Activated CD4-positive, CD25-positive, alpha-beta regulatory T cell (primary cell): ENCODE measurements at places on chromosomes 2 and 18.

DNA sequence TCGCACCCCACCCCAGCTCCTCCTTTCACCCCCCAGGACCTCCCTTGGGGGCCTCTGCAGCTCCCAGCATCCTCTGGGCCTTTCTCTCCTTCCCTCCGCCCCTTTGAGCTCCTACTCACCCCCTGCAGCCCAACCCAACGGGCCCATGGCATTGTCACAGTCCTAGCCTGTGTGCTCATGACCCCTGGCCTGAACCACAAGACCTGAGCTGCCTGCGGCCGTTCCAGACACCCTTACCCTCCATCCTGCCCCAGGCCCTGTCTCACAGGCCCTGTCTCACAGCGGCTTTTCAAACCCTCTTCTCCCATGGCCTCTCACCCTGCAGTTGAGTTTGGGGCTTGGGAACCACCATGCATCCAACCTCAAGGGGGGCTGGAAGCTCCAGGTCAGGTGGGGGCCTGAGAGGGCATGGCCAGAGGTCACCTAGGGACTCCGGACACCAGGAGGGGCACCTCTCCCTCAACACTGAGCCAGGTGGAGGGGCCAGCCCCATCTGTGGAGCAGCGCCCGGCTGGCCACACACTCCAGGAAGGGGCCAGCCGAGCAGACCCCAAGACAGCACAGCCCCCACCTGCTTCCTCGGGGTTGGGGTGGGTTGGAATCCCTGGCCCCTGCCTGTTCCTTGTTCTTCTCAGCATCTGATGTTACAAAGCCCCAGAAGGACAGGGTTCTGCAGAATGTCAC lies 6.9 kb downstream of the MAB21L4 start:
- DNase-seq: no peak

GRCh38 chr2:12539776-12540562 lies 176.8 kb upstream of the TRIB2 start:
- no peak for DNase-seq

DNA sequence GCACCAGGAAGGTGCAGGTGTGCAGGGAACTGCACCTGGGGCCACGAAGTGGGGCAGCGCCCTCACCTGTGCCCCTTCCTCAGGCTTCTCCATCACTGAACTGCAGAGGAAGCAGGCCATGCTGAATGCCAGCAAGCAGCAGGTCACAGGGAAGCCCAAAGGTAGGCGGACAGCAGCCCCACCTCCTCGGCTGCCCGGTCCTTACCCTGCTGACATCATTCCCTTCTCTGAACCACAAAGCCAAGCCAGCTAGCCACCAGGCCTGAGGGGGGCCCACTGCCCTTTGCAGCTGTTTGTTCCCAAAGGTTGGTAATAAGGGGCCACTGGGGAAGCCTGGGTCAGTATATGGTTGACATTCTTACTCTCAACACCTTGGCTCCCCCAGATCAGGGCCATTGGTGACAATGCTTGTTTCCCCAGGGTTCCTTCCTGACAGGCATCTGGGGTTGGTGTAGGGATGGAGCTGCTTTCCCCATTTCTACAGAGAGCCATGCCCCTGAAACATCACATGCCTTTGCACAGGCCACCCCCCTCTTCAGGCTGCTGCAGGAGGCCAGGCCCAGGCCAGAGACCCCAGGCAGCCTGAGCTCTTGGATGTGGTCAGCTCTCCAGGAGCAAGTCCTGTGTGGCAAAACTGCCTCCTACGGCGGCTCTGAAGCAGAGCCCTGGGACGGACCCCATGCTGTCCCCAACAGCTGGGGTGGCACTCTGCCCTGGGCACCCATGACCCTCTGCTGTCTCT lies 47.8 kb downstream of the FAM168B start:
- no peak for DNase-seq

GRCh38 chr2:147560810-147561535 lies 283.9 kb upstream of the ACVR2A start:
- no peak for DNase-seq

DNA sequence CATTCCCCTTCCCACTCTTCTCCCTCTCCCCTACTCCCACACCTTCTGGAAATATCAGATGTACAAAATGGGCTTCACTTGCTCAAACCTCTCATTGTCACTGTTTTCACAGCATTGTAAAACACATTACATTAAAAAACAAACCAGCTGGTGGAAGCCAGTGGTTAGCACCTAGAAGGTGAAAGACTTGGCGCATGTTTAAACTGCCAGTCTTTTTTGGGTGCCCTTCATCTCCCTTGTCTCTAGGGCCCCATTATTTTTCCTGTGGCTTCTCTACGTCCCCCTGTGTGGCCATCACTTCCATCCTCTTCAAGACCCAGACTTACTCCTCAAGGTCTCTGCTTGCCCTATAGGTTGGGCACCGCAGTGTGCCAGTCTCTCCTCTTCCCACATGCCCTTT lies 34.9 kb downstream of the MGAT5 start:
- DNase-seq: no peak

- DNase-seq: no peak
Observed at GRCh38 chr18:23810396-23810795, 121.1 kb downstream of the LAMA3 start.

GRCh38 chr2:36438449-36438977 lies 82.9 kb downstream of the CRIM1 start:
- no peak for DNase-seq

GRCh38 chr2:42010743-42011298 lies 37.0 kb upstream of the PKDCC start:
- no peak for DNase-seq

- no peak for DNase-seq
Observed at GRCh38 chr2:234867882-234868285, 83.9 kb upstream of the SH3BP4 start.

- DNase-seq: no peak
Observed at GRCh38 chr2:12251749-12252148, 465.0 kb upstream of the TRIB2 start.

DNA sequence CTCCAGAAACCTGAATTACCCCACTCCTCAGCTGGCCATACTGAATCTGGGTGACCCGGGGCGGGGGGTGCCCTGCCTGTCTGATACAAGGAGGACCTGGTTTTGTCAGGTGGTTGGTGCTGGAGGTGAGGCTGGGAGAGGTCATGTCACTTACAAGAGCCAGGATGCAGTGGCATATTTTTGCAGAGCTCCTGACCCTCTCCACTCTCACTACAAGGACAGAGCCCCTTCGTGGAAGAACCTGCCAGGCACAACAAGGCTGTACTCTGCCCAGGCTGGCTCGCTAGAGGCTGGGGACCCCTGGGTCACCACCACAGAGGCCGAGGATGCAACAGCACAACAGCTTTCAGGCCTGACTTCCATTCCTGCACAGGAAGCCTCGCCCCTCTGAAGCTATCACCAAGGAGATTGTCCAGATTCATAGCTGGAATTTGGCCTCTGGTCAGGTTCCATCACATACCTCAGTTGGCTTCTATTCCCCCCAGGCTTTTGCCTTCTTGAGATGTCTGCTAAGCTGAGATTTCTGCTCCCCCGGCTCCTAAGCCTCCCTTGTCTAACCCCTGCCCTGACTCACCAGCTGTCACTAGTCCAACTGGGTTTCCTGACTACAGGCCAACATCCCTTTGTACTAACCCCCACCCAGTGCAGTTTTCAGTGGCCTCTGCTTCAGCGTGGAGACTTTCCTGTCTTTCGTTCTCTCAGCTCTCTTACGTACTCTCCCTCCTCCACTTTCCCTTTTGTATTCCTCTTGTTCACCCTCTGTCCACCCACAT lies 132.5 kb upstream of the EPAS1 start:
- DNase-seq: no peak

DNA sequence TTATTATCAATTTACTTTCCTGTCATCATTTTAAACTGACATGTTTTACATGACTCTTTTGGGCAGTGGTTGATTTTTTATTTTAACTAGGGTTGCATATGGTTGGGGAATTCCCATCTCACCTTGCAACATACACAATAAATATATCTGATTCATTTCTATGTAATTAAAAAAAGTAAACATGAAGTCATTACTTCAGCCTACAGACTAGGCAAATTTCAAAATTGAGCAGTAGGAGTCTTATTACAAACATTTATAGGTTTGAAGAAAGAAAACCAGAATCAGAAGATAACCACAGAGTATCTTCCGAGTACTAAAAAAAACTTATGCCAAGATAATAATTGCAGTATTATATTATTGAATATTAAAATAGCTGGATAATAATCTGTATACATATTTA lies 377.0 kb upstream of the VRK2 start:
- no peak for DNase-seq

- DNase-seq: no peak
Observed at GRCh38 chr2:98374958-98375570, 28.8 kb downstream of the CNGA3 start.

GRCh38 chr2:230687498-230687897 lies 25.1 kb upstream of the CAB39 start:
- no peak for DNase-seq

DNA sequence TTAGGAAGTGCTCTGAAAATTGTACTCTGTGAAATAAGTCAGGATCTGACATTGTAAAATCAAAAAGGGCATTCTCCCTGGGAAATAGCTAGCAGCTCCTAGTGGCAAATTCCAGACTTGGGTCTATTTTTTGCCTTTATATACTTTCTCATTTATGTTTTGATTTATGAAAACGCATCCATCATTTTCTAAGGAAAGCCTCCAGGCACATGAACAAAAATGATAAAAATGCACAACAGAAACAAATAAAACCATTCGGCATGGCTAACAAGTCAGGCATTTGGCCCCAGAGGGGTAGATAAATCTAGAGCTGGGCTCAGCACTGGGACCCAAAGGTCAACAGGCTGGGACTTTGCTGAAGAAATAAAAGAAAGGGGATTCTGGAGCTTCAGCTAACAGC lies 167.0 kb downstream of the BCL11A start:
- DNase-seq: no peak

DNA sequence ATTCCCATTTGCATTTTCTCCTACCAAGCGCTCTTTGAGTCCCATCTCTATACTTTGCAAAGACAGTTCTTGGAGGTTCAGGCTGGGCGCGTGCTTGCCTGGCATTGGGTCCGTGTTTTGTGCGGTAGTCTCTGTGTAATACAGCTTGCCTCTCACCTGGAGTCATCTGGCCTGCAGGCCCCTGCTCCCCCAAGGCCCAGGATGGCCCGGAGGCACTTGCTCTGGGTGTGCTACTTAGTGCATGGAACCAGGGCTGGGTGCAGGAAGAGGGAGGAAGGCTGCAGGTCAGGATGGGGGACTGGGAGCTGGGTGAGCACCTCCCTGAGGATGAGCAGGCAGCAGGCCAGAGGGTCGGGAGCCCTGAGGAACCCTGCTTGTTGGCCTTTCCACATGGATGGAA lies 220.9 kb downstream of the LDLRAD4 start:
- no peak for DNase-seq

- DNase-seq: no peak
Observed at GRCh38 chr2:133773854-133774653, 205.8 kb upstream of the NCKAP5 start.

GRCh38 chr2:239305222-239305575 lies 95.6 kb downstream of the HDAC4 start:
- DNase-seq: no peak

- no peak for DNase-seq
Observed at GRCh38 chr2:109466674-109467575, 146.8 kb downstream of the SEPTIN10 start.

GRCh38 chr2:227154986-227155774 lies 8.8 kb downstream of the COL4A4 start:
- no peak for DNase-seq

DNA sequence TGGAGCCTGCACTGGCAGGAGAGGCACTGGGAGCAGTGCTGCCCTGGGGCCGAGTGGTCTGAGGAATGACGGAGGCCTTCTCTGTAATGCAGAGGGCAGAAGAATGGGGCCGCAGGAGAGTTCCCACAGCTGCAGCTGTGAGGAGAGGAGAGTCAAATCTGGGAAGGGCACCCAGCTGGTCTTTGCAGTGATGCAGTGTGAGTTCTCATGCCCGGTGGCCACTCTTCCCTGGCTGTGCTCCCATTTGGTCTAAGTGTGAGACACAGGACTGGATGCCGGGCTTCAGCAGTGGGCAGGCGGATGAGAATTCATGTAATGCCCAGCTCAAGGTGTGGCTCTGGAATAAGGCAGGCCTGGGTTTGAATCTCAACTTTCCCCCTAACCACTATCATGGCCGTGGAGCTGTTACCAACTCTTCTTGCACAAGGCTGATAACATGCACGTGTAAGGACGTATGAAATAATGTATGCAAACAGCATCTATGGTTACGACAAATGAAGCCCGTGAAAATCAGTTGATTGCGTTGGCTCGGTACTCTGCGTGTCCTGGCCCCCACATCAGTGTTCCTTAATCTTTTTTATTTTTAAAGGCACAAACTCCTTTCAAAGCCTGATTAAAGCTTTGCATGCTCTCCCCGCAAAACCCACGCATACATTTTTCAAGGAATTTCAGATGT lies 71.6 kb downstream of the ACKR3 start:
- DNase-seq: no peak

DNA sequence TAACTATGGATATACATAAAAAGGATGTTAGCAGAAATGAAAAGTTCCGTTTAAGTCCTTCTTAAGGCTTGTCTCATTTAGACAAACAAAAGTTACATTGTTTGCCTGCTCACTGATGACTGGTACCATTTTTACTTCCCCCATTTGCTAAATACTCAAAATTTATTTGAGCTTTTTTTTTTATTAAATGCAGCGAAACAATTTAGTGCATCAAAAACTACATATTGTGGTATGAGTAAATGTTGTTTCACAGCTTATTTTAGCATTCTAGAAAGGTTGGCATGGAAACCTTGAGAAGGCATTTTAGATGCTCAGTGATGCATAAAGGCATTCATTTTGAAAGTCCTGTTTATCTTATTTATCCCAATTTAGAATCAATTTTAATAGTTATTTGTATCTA lies 100.0 kb downstream of the MAP2 start:
- DNase-seq: no peak

- no peak for DNase-seq
Observed at GRCh38 chr2:98911376-98912154, 24.5 kb downstream of the CRACDL start.

DNA sequence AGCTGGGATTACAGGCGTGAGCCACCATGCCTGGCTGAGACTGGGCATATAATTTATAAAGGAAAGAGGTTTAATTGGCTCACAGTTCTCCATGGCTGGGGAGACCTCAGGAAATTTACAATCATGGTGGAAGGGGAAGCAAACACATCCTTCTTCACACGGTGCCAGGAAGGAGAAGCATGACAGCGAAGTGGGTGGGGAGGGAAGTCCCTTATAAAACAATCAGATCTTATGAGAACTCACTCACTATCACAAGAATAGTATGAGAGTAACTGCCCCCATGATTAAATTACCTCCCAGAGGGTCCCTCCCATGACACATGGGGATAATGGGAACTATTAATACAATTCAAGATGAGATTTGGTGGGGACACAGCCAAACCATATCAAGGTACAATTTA lies 7.8 kb upstream of the LCLAT1 start:
- no peak for DNase-seq

- DNase-seq: no peak
Observed at GRCh38 chr2:31581124-31581795, 522 bp upstream of the SRD5A2 start.

GRCh38 chr2:98530114-98530513 lies 78.2 kb downstream of the COA5 start:
- DNase-seq: no peak

GRCh38 chr18:39611381-39612100 lies 2045.9 kb upstream of the CELF4 start:
- no peak for DNase-seq
